Thyroid gland (tissue), 4 donors: ENCODE measurements at places on chromosomes 16 and 17. TPM values are rescaled to one million over a fixed set of nuclear protein-coding genes. Genes with fewer than 3 reads are reported as not detected.

The C17orf78 gene
- total RNA-seq, result not detected

The ABCA9 gene
- 11.9 TPM for total RNA-seq

DNA sequence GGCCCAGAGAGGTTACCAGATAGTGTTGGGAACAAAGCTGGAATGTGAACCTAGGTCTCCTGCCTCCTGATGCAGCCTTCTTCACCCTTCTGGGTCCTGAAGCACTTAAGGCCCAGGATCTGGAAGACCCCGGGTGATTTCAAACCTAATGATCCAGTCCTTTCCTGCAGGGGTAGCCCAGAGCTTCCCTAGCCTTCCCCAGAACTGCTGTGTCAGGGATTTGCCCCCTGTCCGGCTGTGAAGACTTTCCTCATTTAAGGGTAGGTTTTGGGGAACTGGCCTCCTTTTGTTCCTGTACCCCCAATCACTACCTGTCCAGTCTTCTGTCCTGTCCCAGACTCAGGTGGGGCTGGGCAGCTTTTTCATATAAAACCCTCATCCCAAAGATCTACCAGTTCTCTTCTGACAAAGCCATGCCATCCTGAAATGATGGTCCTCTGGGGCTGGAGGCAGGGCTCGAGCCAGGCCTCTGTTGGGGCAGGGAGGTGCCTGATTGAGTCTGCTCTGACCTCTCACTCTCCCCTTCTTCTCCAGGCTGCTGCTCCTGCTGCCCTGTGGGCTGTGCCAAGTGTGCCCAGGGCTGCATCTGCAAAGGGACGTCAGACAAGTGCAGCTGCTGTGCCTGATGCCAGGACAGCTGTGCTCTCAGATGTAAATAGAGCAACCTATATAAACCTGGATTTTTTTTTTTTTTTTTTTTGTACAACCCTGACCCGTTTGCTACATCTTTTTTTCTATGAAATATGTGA lies 1.3 kb downstream of the MT1X start:
- peak overlapping the region; percentile 94 for H3K27ac ChIP-seq
- H3K4me1 ChIP-seq, result peaks cover 31% of the 10 kb centered on the region
- no peaks in the 10 kb centered on the region for H3K27me3 ChIP-seq
- peak overlapping the region; percentile 84 for H3K4me3 ChIP-seq
- H3K36me3 ChIP-seq, result no peaks in the 10 kb centered on the region

DNA sequence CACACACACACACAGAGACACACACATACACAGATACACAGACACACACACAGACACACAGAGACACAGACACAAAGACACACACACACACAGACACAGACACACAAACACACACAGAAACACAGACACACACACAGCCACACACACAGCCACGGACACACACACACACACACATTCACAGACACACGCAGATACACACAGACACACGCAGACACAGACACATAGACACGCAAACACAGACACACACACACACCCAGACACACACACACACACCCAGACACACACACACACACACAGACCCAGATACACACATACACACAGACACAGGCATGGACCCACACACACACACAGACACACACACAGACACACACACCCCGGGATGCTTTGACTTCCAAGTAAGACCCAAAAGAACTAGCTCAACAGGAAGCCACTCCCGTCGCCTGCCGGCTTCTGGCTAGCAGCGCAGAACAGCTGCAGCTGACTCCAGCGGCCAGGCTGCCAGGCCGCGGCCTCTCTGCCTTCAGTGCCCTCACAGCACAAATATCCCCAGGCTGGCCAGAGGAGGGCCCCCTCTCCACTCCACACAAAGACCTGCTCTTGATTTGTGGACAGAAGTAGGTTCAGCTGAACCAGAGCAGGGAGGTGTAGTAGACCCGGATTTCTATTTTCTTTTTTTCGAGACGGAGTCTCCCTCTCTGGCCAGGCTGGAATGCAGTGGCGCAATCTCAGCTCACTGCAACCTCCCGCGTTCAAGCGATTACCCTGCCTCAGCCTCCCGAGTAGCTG lies 6.0 kb upstream of the CHRNE start:
- H3K36me3 ChIP-seq, result no peaks in the 10 kb centered on the region
- peak overlapping the region; percentile 67 for H3K27ac ChIP-seq
- H3K4me1 ChIP-seq, result peaks cover 10% of the 10 kb centered on the region
- DNase-seq, result peak; percentile 84

- H3K4me3 ChIP-seq, result no peak overlapping the region
- no peak overlapping the region for H3K27ac ChIP-seq
- peaks cover 8% of the 10 kb centered on the region for H3K4me1 ChIP-seq
- DNase-seq, result no peak
Measured at GRCh38 chr17:12229335-12229734, 208.7 kb downstream of the MAP2K4 start.
